ENCODE measurements at places on chromosomes 5 and 9. TPM values are rescaled to one million over a fixed set of nuclear protein-coding genes. Genes with fewer than 3 reads are reported as not detected.

PHF24 gene
- total RNA-seq, result 0.69 TPM

GGTA1 gene
- 10.2 TPM for total RNA-seq

KLF4 gene
- 39.6 TPM for total RNA-seq

TLN1 gene
- total RNA-seq, result 154 TPM

XRCC4 gene
- 12.1 TPM for total RNA-seq

PKD2L2 gene
- 0.21 TPM for total RNA-seq
